PC-9 (cell line): ENCODE measurements at places on chromosomes 16 and 17.

DNA sequence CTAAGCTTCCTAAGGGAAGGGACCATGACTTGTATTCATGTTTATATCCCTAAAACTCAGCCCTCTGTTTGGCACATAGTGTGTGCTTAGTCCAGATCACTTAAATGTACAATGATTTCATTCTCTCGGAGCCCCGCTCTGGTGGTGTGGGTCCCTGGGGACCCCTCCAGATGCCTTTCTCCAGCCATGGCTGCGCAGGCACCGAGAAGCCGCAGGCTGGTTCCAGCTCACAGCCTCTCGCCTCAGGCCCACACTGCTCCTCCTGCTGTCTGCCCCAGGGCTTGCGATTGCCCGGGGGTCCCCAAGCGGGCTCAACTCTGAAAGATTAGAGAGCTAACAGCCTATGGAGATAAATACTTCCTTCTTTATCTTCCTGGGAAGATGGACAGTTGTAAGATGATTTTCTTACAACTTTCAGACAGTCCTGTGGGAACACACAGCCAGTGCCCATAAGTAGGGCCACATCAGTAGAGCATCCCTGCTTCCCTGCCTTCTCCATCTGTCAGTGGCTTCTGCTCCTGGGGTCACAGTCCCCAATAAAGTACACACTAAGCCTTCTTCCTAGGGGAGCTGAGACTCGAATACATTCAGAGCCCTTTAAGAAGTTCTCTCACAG, 66.2 kb downstream of the CENPV start:
- DNase-seq, result no peak

GRCh38 chr16:21179126-21179982, 20.9 kb downstream of the LDAF1 start:
- no peak for DNase-seq

DNA sequence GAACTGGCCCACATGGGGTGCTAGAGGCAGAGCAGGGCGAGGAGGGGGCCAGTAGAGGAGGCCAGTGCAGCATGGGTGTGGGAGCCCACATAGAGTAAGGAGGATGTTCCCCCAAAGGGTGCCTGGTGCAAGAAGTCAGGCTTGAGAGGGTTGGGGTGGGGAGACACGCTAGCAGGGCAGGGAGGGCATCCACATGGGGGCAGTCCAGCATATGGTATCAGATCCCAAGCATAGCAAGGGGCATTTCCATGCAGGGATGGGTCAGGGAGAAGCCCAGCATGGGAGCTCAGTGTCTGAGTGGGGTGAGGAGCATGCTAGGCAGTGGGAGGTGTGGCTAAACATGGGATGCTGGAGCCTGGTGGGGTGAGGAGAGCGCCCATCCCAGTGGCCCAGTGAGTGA, 213.7 kb downstream of the COPRS start:
- DNase-seq, result no peak

GRCh38 chr17:36686123-36686669, 84.8 kb downstream of the MRM1 start:
- DNase-seq, result peak; percentile 16

DNA sequence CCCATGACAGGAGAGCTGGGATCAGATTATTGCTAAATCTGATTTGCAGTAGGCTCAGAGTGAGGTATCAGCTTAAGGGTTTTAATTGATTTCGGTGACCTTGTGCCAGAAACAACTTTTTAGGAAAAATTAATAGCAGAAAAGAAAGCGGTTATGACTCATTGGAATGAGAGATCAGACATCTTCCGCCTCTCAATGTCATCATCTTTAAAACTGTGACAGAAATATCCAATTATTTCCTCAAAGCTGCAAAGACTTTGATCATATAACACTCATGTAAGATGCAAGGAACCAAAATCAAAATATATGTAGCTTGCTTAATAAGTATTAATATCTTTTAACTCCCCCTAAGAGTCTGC, 190.1 kb upstream of the FOXF1 start:
- no peak for DNase-seq

DNA sequence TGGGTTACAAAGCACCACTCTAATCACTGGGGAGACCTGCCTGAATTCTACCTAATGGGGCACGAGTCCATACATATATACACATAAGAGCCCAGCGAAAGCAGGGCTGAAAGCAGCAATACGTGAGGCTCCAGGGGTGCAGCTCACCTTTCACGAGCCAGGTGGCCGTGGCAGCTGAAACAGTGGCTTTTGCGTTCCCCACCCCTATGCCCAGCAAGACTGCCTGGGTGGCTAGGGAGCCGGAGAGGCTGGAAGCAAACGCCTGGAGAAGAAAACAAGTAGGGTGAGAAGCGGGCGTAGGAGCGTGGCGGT, 618 bp downstream of the RUSF1 start:
- no peak for DNase-seq

GRCh38 chr16:27230562-27231001, 27.3 kb downstream of the KDM8 start:
- no peak for DNase-seq

DNA sequence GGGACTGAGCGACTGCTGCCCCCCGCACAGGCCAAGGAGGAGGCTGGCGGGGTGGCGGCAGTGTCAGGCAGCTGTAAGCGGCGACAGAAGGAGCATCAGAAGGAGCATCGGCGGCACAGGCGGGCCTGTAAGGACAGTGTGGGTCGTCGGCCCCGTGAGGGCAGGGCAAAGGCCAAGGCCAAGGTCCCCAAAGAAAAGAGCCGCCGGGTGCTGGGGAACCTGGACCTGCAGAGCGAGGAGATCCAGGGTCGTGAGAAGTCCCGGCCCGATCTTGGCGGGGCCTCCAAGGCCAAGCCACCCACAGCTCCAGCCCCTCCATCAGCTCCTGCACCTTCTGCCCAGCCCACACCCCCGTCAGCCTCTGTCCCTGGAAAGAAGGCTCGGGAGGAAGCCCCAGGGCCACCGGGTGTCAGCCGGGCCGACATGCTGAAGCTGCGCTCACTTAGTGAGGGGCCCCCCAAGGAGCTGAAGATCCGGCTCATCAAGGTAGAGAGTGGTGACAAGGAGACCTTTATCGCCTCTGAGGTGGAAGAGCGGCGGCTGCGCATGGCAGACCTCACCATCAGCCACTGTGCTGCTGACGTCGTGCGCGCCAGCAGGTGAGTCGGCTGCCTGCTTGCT, 5.6 kb upstream of the TMEM88 start:
- DNase-seq, result no peak

- DNase-seq, result no peak
Measured at GRCh38 chr17:33050611-33051140, 59.0 kb downstream of the SPACA3 start.

DNA sequence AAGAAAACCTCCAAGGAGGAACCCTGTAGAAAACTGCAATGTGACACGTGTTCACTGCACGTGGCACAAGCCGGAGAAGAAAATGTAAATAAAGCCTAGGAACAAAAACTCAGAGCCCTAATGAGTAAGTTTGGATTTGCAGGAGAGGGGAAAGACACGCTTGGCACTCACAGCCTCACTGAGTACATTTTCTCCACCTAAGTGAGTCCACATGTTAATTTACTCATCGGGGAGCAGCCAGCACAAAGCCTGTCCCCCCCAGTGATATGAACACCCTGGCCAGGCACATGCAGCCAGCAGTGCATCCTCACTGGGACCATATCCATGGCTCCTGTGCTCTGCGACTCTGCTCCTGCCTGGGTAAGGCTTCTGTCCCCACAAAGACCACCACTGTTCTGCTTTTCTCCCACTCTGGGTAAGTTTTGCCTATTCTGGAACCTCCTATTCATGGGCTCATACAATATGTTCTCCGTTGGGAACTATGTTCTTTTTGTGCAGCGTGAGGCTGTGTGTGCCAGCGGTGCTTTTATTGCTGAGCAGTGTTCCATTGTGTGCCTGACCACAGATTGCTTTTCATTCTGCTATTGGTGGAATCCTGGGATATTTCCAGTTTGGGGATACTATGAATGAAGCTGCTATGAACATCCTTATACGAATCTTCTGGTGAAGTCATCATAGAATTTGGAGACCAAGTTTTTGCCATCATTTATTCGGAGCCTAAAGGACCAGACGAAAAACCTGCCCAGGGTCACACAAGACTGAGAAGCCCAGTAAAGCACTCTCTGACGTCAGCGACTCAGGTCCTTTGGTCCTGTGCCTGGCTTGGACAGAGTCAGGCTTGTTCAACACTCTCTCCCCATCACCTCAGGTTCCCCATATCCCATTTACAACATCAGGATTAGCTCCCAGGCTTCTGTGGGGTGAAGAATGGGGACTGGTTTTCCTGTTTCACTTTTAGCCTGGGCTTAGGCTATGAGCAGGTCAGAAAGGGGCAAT, 53.3 kb downstream of the RNF112 start:
- no peak for DNase-seq

- DNase-seq, result no peak
Measured at GRCh38 chr17:74987909-74988711, 678 bp downstream of the CDR2L start.

DNA sequence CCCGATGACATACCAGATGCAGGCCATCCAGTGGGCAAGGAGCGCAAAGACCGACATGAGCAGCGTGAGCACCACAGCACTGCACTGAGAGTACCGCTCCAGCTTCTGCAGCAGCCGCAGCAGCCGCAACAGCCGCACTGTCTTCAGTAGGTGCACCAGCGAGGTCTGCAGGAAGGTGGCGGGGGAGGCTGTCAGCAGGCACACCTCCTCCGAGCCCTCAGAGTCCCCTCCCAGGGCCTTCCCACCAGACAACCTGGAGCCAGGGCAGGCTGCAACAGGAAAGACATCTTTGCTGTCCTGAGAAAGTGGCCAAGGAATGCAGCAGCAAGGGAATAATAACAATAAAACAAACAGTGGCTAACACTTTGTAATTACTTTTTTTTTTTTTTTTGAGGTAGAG, 9.1 kb downstream of the KCNH4 start:
- no peak for DNase-seq

- DNase-seq, result no peak
Measured at GRCh38 chr17:70030371-70030770, 44.7 kb upstream of the KCNJ16 start.

- DNase-seq, result no peak
Measured at GRCh38 chr17:10683853-10684252, 13.5 kb downstream of the SCO1 start.

- no peak for DNase-seq
Measured at GRCh38 chr16:27310576-27311447, 3.0 kb upstream of the IL4R start.

GRCh38 chr17:42603318-42603717, 5.9 kb downstream of the RETREG3 start:
- DNase-seq, result no peak

GRCh38 chr17:14302091-14302430, 1.2 kb downstream of the HS3ST3B1 start:
- DNase-seq, result no peak

DNA sequence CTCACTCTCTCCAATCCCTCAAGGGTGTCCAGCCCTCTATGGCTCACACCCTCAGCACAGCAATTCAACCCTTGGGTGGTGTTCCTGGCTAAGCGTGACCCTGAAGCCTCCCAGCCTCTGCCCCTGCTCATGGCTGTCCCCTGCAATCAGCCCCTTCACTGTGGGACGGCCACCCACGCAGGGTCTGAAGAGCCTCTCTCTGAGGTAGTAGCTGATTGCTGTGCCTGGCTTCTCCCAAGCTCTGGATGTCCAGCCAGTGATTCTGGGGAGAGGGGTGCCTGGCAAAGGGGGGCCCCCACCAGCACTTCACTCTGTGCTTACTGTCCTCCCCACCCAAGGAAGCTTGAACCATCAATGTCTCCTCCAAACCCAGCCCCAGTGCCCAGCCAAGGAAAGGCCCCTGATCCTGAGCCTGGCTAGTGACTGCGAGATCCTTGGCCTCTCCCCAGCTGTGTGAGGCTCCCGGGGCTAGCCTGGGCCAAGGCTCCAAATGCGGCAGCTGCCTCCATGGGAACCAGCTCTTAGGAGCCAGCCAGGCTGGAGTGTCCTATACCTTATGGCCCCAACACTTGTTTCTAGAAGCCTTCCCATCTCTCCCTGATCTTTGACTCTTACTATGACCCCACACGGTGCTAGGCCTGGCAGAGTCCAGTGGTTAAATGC, 9.9 kb downstream of the MTSS2 start:
- no peak for DNase-seq

DNA sequence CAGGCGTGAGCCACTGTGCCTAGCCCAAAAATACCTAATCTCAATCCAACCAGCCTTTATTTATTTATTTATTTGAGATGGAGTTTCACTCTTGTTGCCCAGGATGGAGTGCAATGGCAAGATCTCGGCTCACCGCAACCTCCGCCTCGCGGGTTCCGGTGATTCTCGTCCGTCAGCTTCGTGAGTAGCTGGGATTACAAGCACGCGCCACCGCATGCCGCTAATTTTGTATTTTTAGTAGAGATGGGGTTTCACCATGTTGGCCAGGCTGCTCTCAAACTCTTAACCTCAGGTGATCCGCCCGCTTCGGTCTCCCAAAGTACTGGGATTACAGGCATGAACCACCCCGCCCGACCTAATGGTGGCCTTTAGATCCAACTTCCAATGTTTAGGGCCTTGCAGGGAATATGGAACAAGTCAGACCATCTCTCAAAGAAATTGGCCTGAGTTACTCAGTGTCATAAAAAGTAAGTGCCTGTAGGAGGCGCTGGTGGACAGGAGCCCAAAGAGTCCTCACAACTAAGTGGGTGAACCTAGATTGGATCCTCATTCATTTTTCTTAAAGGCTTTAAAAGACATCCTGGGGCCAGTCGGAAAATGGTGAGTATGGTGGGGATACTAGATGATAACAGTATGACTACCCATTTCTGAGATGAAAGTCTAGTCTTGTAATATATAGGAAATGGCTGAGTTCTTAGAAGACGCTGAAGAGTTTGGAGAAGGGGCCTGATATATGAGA, 4.6 kb downstream of the ZSCAN10 start:
- DNase-seq, result peak; percentile 31

DNA sequence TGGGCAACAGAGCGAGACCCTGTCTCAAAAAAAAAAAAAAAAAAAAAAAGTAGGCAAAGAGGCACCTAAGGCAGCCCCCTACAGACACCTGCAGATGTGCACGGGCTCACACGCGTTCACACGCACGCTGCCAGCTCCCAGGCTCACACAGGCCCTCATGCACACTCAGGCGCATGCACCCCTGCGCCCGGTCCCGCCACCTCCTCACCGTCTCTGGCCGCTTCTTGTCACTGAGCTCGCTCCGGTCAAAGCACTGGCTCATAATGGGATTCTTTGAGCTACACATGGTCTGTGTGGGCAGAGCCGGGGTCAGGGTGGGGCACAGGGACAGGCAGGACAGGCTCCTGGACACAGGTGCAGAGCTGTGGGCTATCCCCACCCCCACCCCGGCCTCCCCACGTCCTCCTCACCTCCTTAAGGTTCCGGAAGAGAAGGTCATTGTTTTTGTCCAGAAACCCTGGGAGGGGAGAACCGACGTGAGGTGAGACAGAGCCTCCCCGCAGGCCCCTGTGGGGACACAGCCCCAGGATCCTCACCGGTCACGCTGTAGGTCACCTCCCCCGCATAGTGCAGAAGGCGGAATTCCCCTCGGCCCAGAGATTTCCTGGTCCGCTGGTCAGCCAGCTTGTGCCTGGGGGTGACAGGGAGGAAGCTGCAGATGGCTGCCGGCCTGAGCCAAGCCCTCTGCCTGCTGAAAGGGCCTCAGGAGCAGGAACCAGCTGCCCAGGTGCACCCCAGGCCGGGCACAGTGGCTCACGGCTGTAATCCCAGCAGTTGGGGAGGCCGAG, 17.9 kb downstream of the MYO1C start:
- no peak for DNase-seq

DNA sequence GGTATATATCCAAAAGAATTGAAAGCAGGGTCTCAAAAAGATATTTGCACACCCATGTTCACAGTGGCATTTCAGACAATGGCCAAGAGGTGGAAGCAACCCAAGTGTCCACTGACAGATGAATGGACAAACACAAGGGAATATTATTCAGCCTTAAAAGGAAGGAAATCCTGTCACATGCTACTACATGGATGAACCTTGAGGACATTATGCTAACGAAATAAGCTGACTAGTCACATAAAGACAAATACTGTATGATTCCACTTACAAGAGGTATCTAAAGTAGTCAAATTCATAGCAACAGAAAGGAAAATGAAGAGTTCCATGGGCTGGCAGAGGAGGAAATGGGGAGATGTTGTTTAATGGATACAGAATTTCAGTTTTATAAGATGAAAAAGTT, 41.4 kb downstream of the TEX2 start:
- no peak for DNase-seq
